ENCODE measurements at places on chromosomes 2 and 18.
A peak's percentile ranks its signal among the peaks of the same experiment; 100 is the strongest.

GRCh38 chr18:77015771-77016710 lies 116.5 kb downstream of the MBP start:
- DNase-seq, result no peak

DNA sequence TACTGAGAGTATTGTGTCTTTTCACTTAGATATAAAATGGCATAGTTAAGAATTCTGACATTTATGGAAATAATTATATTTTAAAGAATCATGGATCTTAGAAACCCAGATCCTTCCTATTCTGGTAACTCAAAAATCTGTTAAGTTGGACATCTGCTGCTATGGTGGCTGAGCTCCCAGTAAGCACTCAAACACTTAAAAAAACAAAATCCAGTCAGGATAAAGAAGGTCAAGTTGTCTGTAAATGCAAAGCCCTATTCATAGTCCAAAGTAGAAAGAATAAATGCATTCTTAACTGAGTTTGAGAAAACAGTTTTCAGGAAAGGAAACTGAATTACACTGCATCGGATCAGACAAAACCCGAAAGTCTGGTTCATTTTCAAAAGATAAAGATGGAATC lies 35.6 kb downstream of the EIF2AK3 start:
- no peak for DNase-seq

GRCh38 chr18:79868168-79868784 lies 70.5 kb downstream of the KCNG2 start:
- no peak for DNase-seq

DNA sequence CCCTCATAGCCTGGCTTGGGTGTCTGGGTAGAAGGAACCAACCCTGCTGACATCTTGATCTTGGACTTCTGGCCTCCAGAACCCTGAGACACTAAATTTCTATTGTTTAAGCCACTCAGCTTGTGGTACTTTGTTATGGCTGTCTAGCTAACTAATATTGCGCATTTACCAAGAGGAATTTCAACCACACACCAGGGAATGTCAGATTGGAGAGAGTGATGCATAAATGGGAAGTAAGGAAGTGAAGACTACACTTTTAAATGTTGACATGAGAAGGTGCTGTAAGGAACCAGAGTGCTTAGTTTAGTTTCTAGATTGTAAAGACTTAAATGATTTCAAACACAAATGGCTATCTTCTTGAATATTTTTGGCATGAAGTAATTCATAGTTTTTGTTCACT lies 98.9 kb upstream of the ITGB6 start:
- no peak for DNase-seq

- DNase-seq, result peak; percentile 53
Measured at GRCh38 chr2:3461801-3462492, 57.4 kb downstream of the ADI1 start.

GRCh38 chr2:96109931-96110511 lies 6.3 kb downstream of the ADRA2B start:
- no peak for DNase-seq
